A549 treated with Mapracorat at 1 μM for 4 hours (cell line): ENCODE measurements at places on chromosomes 2 and 18. TPM values are rescaled to one million over a fixed set of nuclear protein-coding genes. Genes with fewer than 3 reads are reported as not detected.

Gene QPCT
- 20.4 to 22.7 TPM (median 21.6 TPM) in 5 replicates for total RNA-seq

Gene CRYGD
- total RNA-seq, result not detected in 5 replicates

Gene ATP6V1C2
- total RNA-seq, result 0.14 to 0.30 TPM (median 0.22 TPM) in 5 replicates

Gene CYP27A1
- total RNA-seq, result 0.14 to 0.16 TPM (median 0.15 TPM) in 3 of 5 replicates, not detected in the others

Gene LTBP1
- 19.2 to 32.6 TPM (median 29.6 TPM) in 5 replicates for total RNA-seq
